ENCODE measurements at places on chromosomes 1 and 21.

GRCh38 chr1:24709791-24710441 is 35.3 kb upstream of the CLIC4 start:
- DNase-seq, result no peak

GRCh38 chr1:226606311-226607267 is 58.0 kb downstream of the STUM start:
- no peak for DNase-seq

- no peak for DNase-seq
Observed at GRCh38 chr1:5926686-5927435, 65.4 kb downstream of the NPHP4 start.

- no peak for DNase-seq
Observed at GRCh38 chr1:228043281-228043848, 36.6 kb downstream of the WNT3A start.

DNA sequence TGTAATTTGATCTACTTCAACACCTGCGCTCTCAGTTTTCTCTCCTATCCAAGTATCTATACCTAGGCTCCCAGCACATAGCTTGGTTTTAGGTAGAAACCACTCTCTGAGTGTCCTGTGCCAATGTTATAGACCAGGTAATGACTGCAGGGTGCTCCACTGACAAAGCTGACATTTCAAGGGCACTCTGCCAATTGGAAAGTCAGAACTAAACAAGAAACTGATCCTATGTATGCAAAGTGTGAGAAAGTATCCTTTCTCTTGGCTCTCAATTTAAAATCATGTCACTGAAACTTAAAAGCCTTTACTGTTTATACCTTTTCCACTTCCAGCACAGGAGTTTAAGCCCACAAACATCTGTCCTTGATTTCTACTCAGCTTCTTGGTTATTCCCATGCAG is 45.0 kb upstream of the AIM2 start:
- DNase-seq, result no peak

DNA sequence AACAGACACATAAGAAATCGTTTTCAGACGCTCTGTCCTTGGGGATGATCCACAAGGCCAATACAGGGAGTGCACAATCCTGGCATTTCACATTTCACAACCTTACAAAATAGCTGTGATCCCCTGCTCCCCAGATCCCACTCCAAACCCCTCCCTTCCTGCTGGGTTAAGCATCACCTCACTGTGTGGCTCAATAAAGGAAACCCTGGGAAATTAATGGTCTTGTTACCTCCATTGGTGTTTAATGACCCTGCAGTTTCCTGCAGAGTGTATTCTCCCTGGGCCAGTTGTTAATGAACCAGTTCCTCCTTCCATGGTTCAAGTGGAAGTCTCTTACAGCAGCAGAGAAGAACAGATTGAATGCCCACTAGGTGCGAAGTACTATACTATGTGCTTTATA is 334.7 kb downstream of the OMA1 start:
- DNase-seq, result no peak

- DNase-seq, result no peak
Observed at GRCh38 chr1:51518586-51519047, 449 bp downstream of the EPS15 start.

GRCh38 chr1:200483491-200484143 is 73.8 kb upstream of the ZNF281 start:
- no peak for DNase-seq

DNA sequence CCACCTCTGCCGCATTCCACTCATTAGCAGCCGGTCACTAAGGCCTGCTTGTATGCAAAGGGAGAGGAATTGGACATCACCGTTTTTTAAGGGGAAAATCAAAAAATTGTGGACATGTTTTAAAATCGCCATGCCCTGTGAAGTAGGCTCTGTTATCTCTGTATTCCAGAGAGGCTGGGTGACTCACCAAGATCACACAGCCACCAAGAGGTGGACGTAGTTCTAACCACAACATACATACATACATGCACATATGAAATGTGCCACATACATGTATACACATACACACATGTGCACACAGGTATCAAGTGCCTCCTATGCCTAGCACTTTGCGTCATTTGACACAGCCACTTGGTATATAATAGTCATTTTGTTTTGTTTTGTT is 16.0 kb upstream of the ZSCAN20 start:
- no peak for DNase-seq

DNA sequence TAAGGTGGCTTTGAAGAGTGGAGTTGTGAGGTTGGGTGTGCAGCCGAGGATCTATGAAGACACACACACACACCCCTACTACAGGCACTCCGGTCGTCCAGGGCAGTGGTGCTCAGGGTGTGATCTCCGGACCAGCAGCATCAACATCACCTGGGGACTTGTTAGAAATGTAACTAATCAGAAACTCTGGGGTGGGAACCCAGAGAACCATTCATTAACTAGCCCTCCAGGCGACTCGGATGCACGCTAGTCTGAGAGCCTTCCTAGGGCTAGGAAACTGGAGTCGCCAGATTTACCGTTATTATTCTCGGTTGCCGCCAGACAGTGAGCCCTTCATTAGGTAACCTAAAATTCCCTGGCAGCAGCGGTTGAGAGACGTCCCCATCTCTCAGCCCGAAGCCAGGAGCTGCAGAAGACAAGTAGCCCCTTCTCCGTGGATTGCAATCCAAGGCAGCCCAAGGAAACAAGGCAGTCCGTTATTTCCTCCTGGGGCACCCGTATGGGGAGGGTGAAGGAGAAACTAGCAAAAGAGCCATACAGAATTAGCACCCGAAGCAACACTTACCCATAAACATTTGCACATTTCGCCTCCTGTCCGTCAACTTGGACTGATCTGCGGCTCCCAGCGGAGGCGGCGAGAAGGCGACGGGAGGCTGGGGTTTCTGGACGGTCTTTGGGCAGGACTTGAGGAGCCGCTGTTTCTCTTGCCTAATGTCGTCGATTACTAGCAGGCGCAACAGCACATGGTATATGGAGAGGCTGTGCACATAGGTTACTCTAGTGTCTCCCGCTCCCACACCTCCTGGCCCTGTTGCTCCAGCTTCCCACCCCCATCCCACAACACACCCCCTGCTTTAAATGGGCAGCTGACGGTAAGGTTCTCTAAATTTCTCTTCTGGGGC is 2.9 kb upstream of the CCN1 start:
- DNase-seq, result no peak

GRCh38 chr1:211111351-211111750 is 22.6 kb downstream of the KCNH1 start:
- no peak for DNase-seq

- DNase-seq, result no peak
Observed at GRCh38 chr1:195789321-195789720, 818.9 kb downstream of the KCNT2 start.

- no peak for DNase-seq
Observed at GRCh38 chr1:206429421-206429820, 40.9 kb upstream of the IKBKE start.

- no peak for DNase-seq
Observed at GRCh38 chr1:45393718-45394302, 53.6 kb upstream of the MUTYH start.

Measured in putamen (tissue), 1 donor.